Stimulated activated memory B cell treated with anti-CD40 and anti-IgM and Interleukin-4, amounts not matched to agents 10 μg/mL and 1 μg/mL and 100 μg/mL, for 72 hours (primary cell): ENCODE measurements at places on chromosomes 2 and 18.

GRCh38 chr2:217185265-217185995 lies 325.6 kb upstream of the TNP1 start:
- ATAC-seq: no peak

GRCh38 chr18:79471046-79471445 lies 75.3 kb downstream of the NFATC1 start:
- ATAC-seq: no peak

GRCh38 chr2:240913810-240914644 lies 7.9 kb downstream of the CROCC2 start:
- peak; percentile 40 for ATAC-seq

DNA sequence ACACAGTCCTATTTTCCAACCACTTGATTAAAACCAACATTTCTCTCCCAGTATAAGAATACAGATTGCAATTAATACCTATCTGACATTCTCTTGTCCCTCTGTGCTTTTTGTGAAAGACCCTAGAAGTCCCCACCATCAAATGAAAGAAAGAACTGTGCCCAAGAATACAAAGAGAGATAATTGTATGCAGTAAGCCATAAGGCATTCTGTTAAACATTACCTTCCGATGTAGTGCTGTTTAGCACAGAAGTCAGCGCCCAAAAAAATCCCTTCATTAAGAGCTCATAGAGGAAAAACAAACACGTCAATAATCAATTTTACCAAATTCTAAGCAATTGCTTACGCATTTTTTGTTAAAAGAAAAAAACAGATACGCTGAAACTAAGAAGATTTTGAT lies 41.1 kb downstream of the ZNF516 start:
- ATAC-seq: no peak

DNA sequence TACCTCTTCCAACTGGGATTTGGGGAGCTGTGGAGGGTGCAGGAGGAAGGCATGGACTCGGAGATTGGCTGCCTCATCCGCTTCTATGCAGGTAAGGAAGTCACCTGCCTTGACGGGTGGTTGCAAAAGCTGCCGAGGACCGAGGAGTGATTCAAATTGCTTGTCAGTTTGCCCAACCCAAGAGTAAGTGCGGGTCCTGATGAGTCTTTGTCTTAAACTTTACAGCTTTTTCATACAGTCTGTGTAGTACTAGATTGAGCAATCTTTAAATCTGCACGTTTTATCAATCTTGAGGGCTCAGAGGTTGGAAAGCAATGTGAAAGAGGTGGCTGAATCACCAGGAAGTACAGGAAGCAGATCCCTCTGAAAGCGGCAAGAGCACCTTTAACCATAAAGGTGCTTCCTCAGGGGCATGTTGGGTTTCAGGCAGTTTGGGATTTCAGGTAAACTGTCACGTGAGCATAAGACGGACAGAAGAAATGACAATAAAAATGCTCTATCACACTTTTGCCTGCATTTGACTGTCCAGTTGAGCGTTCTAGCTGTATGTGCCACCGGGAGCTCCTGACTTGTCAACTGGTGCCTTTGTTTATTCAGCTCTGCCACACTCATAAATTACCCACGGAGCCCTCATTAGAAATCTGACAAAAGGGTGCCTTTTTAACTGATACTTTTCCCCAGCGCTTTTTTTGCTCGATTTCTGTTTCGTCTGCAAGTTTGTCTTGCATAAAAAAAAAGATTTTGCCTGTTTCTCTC lies 2.0 kb downstream of the PHLPP1 start:
- no peak for ATAC-seq
